ENCODE measurements at places on chromosomes 7 and 10.

- no peak for DNase-seq
These were observed 21.2 kb downstream of the EVX1 start for GRCh38 chr7:27263781-27264180.

- no peak for DNase-seq
These were observed 847 bp downstream of the BTAF1 start for GRCh38 chr10:91924212-91925021.

DNA sequence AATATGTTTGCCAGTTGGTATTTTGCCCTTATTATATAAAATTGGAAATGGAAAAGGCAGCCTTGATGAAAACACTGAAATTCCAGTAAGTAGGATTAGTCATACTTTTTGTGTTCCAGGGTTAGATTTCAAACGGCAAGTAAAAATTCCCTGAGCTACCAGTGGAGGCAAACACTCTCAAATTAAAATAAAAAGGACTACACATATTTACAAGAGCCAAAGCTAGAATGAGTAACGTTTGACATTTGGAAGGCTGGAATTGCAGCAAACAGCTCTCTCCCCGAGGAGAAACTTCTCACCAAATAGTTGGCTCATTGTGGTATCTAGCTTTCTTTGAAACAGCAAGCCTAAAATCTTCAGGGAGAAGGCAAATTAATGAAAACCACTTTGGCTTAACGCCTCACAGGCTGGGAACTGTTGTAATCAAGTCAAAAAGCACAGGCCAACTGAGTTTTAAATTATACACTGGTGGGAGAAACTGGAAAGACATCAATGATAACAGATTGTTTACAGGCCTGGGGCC, 288.4 kb downstream of the SNX13 start:
- DNase-seq, result no peak

- no peak for DNase-seq
These were observed 1.6 kb downstream of the FRMD4A start for GRCh38 chr10:14328881-14329672.

GRCh38 chr7:93799750-93800357, 90.7 kb downstream of the TFPI2 start:
- no peak for DNase-seq

DNA sequence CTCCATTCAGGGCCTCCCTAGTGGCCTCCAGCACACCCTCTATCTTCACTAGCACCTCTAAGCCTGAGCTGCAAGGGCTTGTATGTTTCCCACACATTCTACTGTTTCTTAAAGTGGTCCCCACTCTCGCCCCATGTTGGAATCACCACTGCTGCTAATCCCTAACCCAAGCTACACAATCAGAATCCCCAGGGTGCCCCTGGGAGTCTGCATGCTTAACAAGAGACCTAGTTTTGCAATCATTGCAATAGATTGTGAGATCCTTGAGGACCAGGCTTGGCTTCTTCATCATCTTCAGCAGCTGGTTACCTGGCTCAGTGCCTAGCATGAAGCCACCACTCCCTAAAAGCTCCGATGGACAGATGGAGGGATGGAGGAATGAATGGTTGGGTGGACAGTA, 113.9 kb downstream of the MYOF start:
- no peak for DNase-seq

DNA sequence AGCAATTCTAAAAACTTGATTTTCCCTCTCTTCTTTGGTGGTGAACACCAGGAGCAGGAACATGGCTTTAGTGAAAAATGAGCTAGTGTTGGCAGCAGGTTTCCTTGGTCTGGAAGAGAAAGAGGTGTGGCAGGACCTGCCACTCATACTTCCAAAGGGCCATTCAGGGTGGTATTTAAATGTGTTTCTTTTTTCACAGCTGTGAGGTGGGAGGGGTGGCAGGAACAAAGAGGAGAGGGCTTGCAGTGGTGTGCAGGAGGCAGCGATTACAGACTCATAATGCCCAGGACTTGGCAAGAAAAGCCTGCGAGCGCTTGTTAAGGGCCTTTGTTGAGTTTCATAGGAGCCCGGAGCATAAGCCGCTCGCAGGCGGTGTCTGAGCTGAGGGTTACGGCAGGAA, 36.8 kb downstream of the WIPF3 start:
- no peak for DNase-seq

DNA sequence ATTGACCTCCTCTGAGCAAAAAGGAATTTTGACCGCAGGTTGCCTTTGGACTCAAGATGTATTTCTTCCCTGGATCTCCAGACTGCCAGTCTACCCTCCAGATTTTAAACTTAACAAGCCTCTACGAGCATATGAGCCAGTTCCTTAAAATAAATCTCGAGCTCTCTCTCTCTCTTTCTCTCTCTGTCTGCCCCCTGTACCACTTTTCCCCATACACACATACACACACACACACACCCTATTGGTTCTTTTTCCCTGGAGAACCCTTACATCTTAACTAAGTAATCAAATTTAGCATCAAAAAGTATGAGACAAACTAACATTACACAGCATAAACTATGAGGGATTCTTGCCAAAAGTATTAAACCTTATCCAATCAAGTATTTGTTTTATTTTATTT, 11.4 kb downstream of the BCAP29 start:
- no peak for DNase-seq

- no peak for DNase-seq
These were observed 417.0 kb downstream of the TYW1 start for GRCh38 chr7:67413670-67414069.

- DNase-seq, result no peak
These were observed 562.9 kb upstream of the POT1 start for GRCh38 chr7:125492521-125492920.

GRCh38 chr10:7529638-7530037, 118.8 kb upstream of the SFMBT2 start:
- DNase-seq, result no peak

DNA sequence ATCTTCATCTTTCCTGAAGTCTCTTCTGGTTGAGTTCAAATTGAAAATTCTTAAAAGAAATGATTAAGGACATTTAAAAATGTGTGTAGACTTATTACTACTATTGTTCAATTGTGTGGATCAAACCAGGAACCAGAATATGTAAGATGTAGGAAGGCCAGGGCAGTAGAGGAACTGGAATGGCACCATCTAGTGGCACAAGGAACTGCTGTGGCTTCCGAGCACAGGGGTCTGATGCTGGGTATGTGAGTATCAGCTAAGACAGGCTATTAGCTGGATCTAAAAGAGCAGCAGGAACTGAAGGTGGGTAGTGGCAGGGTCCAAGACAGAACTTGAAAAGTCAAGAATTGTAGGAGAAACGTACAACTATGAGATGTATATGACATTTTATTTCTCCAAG, 247.3 kb downstream of the SEMA3A start:
- DNase-seq, result no peak

- no peak for DNase-seq
These were observed 195.4 kb downstream of the MACC1 start for GRCh38 chr7:20021831-20022230.

- no peak for DNase-seq
These were observed 54.5 kb downstream of the UBE3C start for GRCh38 chr7:157193274-157193673.

DNA sequence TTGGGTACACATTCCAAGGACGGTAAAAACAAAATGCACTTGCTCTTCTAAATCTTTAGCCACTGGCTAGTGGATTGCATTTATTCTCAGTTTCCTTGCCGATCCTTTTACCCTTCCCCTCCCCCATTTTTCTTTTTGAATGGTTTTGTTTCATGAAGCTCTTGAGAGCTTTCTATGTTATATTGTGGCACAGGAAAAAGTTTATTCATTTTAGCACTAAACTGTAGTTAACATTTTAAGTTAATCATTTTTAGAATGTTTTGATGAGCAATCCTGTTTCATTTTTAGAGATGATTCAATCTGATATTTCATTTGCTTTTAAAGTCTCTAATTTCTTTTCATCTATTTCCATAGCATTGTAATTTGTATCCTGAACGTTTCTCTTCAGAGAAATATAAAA, 24.0 kb downstream of the ZEB1 start:
- DNase-seq, result no peak

GRCh38 chr7:55413442-55413841, 48.3 kb downstream of the LANCL2 start:
- DNase-seq, result no peak

- DNase-seq, result no peak
These were observed 834.2 kb downstream of the LRMDA start for GRCh38 chr10:76265441-76266113.

GRCh38 chr7:27188386-27189294, 3.6 kb upstream of the HOXA11 start:
- no peak for DNase-seq

DNA sequence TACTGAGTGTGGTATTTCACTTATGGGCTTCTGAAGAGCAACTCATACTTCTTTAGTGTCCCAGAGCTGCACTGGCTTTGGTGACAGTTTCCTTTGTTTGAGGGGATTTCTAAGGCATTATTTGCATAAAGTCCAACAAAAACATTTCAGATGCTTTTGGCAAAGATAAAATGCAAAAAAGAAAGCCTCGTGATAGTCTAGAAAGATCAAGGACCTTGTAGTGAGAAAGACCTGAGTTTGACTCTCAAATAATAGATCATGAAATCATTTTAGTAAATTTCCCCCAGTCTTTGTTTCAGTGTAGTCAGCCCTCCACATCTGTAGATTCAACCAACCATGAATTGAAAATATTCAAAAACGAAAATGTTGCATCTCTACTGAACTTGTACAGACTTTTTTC, 107.4 kb downstream of the EEPD1 start:
- no peak for DNase-seq

- DNase-seq, result no peak
These were observed 13.1 kb downstream of the PLCE1 start for GRCh38 chr10:94006591-94007550.

DNA sequence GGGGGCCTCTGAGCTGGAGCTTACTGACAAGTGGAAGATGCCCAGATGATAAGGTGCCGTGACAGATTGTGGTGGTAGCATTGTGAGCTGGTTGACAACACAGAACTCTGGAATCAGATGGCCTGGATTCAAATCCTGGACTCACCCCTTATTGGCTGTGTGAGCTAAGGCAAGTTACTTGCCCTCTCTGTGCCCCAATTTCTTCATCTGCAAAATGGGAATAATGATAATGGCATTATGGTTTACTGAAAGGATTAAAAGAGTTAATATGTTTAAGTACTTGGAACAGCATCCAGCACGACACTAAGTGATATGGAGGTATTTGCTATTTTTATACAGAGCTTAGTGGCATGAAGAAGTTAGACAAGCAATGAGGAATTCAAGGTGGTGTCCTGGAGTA, 465.9 kb upstream of the GALNT17 start:
- DNase-seq, result no peak

DNA sequence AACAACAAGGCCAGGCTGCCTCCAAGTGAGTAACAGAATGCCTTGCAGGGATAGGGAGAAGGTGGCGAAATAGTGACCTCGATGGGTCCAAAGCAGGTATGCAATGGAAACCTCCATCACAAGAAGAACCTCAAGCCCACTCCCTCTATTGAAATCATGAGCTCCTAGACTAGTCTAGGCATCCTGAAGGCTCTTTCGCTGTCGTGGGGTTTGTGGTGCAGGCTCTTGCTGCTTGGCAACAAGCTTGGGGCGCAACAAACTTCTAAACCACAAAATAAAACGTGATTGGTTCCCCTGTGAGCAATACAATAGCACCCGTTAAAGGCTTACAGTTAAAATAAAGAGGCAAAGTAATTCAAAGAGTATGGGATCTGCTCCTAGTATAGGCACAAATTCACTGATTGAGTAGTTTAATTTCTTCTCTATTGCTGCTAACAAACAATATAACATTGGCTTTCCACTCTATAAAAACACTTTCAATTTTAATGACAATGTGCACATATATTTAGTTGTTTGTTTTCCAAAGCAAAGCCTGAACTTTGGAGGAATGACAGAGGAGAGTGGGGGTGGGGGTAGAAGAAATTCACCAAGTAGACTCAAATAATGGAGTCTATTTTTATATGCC, 64.1 kb downstream of the C10orf67 start:
- DNase-seq, result no peak

DNA sequence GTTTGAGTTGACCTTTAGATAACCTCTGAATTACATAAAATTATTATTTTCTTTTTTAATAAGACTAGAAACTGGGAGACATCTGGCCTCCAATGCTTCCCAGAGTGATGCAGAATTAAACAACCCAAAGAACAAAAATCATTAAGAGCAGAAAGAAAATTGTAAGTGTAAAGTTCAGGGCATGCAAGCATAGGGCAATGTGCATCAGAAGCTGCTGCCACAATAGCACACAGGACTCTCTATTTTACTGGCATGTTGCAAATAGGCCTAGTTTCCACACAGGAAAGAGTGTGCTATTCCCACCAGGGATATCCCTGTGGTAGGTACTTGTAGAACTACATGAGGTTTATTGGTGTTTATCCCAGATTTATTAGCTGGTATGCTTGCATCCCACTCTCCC, 20.5 kb upstream of the STEAP2 start:
- DNase-seq, result no peak

DNA sequence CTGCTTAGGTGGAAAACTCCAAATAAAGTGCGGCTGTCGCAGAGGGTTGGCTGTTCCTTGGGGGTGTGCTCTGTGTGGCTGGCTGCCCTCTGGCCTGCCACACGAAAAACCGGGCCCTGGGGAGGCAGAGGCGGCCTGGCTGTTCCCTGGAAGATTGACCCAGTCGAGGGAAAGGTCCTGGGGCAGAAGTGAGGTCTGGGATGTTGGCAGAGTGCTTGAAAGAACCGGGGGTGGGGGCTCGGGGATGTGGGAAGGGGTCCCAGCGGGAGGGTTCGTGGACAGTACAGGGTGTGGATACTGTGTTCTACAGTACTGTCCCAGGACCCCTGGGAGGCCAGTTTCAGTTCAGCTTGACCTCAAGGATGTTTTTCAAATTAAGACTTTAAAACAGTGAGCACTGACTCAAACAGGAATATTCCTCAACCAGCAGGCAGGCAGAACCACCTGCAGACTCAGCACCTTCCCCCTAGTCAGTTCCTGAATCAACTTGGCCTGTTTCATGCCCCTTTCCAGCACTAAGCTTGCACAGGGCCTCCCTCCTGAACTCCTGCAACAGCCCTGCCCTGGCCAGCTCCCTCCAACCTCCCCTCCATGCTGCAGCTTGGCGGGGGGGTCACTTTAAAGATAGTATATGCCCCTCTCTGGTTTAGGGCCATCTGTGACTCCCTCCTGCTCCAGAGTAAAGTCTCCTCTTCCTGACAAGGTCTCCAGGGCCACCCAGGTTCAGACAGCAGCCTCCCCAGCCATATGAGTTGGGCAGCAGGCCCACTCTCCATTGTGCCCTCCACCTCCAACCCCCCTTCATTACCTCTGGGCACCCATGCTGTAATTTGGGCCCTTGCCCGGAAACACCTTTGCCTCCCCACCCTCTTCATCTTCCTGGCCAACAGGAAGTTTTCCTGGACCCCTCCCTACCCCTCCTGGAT, 3.2 kb upstream of the ATP6V1F start:
- DNase-seq, result no peak

DNA sequence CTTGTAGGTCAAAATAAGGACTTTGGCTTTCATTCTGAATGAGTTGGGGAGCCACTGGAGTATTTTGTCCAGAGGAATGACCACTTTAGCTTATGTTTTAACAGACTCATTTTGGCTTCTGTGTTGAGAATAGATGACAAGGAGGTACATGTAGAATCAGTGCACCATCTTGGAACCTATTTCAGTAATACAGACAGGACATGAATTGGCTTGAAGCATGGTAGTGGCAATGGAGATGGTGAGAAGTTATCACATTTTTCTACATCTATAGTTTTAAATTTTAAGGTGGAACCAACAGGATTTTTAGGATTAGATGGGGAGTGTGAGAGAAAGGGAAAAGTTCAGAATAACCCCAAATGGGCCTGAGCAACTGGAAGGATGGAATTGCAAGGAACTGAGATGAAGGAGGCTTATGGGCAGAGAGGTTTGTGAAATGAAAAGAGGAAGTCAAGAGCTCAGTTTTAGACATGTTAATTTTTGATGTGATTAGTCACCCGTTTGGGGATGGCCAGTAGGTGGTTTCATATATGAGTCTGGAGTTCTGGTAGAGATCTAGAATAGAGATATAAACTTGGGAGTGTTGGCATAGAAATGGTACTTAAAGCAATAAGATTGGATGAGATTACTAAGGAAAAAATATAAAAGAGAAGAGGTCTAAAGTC, 89.2 kb upstream of the JAZF1 start:
- no peak for DNase-seq

All from stimulated activated CD8-positive, alpha-beta memory T cell treated with anti-CD3 and anti-CD28 coated beads, Interleukin-2, amount 100 ng/mL, for 1 hour (primary cell).